Calu3 (cell line): ENCODE measurements at places on chromosomes 11 and 22. TPM values are rescaled to one million over a fixed set of nuclear protein-coding genes. Genes with fewer than 3 reads are reported as not detected.

The PTPRCAP gene
- 0.51 and 1.3 TPM in 2 replicates for total RNA-seq

The PPP1CA gene
- total RNA-seq: 179 and 180 TPM in 2 replicates

The HNRNPUL2 gene
- 52.6 and 52.7 TPM in 2 replicates for total RNA-seq

The CARD10 gene
- 40.5 and 49.2 TPM in 2 replicates for total RNA-seq

The GRIK4 gene
- total RNA-seq: 0.12 TPM in 1 of 2 replicates, not detected in the other
